ENCODE measurements at places on chromosomes 3 and 15.

DNA sequence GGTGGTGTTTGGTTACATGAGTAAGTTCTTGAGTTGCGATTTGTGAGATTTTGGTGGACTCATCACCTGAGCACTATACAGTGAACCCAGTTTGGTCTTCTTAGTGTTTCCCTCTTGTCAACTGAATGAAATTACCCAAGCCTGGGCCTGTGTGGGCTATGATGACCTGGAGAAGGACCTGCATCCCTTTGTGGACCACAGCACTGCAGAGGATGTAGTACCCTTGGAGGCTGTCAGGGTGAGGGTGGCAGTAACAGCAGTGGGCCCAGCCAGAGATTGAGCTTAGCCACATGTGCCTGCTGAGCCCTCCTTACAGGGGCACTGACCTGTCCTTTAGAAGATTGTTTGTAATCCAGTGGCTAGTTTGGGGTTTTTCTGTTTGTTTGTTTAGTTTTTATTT is 250.1 kb upstream of the TRIM42 start:
- DNase-seq, result no peak

DNA sequence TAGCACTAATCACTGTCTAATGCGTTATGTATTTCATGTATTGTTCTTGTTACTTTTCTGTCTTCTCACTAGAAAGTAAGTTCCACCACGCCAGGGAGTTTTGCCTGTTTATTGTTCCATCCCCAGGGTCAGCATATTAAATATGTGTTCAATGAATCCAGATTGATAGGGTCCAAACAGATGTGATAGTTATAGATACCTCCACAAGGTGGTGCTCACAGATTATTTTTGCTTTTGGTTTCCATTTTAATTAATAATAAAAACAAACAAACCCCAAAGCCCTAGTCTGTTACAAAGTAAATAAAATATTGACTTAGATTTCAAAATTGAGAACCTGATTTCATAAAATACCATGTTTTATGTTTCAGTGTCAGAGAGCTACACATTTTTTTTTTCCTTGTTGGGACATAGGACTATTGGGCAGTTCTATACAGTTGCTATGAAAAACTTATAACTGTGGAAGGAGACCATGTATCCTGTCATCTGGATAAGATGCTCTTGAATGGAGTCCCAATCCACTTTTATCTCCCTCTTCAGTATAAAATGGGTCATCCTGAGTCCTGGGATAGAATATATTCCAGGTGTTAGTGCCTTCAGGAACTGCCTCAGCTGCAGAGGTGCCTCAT is 12.4 kb downstream of the OTOL1 start:
- DNase-seq, result peak; percentile 2

DNA sequence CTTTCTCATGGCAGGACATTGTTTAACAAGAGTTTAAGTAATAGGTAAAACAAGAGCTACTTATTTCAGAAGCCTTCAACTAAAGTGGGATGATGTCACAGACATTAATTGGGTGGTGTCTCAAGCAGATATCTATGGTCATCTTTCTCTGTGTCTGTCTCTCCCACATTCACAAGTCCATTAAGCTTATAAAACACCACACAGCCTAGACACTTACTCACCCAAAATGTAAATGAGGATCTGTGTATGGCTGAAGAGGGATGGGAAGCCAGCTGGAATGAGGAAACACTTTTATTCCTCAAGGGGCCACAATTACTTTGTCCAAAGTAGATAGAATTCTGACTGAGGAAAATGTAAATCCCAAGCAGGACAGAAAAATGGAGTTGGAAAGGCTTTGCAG is 183.8 kb downstream of the THRB start:
- DNase-seq, result no peak

GRCh38 chr3:133230195-133230594 is 169.7 kb upstream of the BFSP2 start:
- peak; percentile 32 for DNase-seq

- DNase-seq, result no peak
These were observed 40.1 kb upstream of the TM4SF19 start for GRCh38 chr3:196378146-196378841.

- DNase-seq, result peak; percentile 56
These were observed 8.6 kb downstream of the KLHL25 start for GRCh38 chr15:85785887-85786780.

GRCh38 chr3:169907476-169907875 is 3.9 kb upstream of the SAMD7 start:
- DNase-seq, result no peak

DNA sequence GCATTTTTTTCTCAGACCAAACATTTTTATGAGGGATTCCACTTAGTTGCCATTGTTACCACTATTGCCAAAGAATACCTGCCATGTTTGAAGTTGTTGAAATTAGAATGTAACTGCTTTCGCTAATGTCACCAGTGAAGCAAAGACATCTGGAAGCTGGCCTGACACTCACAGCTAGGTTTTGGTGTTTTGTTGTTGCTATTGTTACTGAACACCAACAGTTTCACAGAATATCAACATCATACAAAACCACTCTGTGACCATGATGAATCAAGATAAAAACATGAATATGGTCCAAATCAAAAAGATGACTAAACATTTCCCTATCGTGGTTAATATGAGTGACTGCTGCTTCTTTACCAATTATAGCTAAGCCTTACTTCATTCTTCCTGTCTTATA is 6.9 kb upstream of the CFAP20DC start:
- DNase-seq, result peak; percentile 26

GRCh38 chr15:53716909-53717876 is 42.3 kb downstream of the WDR72 start:
- no peak for DNase-seq

- DNase-seq, result peak; percentile 86
These were observed 216.9 kb upstream of the CDIN1 start for GRCh38 chr15:36362509-36362915.

- no peak for DNase-seq
These were observed 85.6 kb downstream of the RAP2B start for GRCh38 chr3:153247331-153248330.

- no peak for DNase-seq
These were observed 277.3 kb downstream of the UACA start for GRCh38 chr15:70486012-70486411.

DNA sequence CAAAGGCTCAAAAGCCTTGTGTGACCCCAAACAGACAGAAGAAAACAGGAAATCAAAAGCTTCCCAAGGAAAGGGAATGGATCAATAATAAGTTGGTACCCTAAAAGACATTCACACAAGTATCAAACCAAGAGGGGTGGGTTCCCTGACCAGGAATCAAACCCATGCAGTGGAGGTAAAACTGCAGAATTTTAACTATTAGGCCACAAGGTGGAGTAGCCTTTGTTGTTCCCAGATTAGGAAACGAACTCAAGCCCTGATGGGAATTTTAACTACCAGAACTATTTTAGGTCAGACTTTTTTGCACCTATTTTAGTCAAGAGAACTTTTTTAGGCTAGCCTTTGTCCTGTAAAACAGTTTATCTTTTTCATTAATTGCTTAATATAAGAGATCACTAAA is 31.4 kb downstream of the SETMAR start:
- DNase-seq, result no peak

DNA sequence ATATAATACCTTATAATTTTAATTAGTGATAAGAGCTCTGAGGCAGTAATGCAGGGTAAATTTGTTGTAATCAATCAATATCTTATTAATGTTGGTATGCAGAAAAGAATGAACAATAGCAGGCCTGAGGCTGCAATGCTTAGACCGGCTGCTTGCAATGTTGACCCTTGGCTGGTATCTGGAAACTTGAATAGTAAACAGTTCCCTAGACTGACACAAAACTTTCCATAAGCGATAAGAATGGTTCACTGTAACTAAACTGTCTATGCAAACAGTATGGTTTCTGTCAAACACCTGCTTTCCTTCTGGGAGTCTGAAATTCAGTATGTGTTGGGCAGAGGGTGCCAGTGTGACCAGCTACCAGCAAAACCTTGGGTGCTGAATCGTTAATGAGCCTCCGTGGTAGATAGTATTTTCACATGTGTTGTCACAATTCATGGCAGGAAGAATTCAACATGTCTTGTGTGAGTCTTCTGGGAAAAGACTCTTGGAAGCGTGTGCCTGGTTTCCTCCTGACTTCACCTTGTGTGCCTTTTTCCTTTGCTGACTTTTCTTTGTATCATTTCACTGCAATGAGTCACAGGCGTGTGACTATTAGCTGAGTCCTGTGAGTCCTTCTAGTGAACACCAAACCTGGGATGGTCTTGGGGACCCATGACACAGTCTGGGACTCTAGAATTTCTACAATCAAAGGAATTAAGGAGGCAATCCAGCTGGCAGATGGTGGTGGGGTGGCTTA is 30.7 kb upstream of the CLRN1 start:
- DNase-seq, result peak; percentile 64

GRCh38 chr15:36961956-36962355 is 138.4 kb downstream of the MEIS2 start:
- peak; percentile 27 for DNase-seq

DNA sequence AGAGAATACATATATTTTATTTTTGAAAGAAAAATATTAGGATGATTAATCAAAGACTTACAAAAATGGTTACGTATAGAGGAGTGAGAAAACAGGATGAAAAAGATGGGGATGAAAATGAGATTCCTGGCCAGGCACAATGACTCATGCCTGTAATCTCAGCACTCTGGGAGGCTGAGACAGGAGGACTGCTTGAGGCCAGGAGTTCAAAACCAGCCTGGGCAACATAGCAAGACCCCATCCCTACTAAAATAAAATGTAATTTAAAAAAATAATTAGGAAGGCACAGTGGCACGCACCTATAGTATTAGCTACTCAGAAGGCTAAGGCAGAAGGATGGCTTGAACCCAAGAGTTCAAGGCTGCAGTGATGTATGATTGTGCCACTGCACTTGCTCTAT is 11.9 kb downstream of the MYO9A start:
- no peak for DNase-seq

DNA sequence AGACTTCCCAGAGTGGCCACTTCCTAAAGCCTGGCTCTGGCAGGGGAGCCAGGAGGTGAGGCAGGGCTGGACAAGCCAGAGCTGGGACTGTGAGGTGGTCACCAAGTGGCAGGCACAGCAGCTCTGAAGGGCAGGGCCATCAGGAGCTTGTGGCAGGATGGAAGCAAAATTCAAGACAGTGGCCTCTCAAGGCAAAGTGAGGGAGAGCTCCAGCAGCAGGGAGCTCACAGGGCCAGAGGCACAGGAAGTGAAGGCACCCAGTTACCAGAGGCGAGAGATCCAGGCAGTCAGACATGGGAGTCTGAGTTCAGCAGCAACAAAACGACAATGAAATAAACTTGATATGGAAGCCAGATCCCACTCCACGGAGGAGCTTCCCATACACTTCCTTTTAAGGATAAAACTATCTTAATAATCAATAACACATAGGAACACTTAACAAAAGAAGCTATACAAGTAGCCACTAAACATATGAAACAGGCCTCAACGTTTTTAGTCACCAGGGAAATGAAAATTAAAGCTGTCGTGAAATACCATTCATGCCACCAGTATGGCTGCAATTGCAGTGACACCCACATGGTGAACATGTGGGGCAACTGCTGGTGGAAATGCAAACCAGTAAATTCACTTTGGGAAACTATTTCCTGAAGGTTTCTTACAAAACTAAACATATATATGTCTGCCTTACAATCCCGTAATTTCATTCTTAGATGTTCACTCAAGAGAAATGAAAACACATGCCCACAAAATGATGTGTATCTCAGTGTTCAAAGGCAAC is 35.4 kb upstream of the TMEM158 start:
- no peak for DNase-seq

DNA sequence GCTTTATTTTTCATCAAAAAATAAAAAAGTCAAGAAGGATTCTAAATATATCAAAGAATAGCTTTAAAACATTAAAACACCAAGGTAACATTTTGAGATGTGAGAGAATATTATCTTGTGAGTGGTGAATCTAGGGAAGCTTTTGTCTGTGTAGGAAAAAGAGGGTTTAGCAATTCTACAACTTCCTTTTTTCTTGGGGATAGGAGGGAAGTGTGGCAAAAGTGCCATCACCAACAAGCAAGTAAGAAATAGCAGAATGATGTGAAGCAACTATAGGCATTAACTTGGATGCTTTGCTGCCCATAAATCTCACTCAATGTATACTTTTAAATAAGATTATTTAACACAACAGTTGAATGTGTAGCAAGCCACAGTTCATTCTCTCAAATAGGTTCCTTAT is 57.8 kb upstream of the SUCLG2 start:
- DNase-seq, result no peak

DNA sequence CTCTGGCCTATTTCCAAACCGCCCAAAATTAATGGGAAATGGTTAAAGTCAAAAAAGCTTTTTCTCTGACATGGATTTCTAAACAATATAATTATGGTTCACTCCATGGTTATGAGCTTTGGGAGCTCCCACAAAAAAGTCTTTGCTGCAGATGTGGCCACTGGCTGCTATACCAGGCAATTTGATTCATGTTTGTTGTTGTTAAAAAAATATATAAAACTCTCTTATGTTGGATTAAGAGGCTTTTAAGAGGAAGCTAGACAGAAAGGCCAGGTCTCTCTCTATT is 258.6 kb downstream of the TIGIT start:
- no peak for DNase-seq

- peak; percentile 53 for DNase-seq
These were observed 180.6 kb downstream of the CHL1 start for GRCh38 chr3:377158-377561.

DNA sequence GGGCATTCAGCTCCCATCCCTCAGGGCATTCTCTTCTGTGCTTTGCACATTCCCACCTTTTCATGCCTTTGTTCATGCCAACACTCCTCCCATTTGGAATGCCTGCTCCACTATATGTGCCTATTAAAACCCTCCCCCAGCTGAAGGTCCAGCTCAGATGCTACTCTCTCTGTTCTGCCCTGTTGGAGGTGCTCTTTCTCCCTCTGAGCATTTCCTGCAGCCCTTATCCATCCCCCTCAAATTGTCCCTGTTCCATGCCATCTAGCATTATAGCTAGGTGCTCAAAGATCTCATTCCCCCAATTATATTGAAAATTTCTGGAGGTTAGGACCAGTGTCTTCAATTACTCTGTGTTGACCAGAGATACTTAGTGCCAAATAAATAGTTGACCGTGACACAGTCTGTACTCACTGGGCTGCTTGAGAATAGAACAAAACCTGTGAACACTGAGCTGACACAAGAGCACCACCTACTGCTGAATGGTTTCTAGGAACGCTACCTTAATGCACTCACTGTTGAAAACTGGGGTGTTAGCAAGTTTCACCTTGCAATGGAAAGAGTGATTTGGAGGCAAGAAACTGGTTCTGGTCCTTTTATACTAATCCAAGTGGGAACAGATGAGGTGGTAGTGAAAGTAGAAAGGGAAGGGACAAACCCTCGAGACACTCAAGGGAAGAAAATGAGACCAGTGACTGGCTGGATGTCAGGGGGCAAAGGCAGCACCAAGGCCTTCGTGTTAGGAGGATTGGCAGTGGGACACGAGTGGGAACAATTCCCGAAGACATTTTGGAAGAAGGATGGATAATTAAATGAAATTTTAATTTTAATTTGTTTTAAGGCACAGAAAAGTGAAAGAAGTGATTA is 289.8 kb upstream of the ROPN1 start:
- peak; percentile 76 for DNase-seq

Measured in cardiac fibroblast (primary cell).